ENCODE measurements at places on chromosomes 12 and 14. TPM values are rescaled to one million over a fixed set of nuclear protein-coding genes. Genes with fewer than 3 reads are reported as not detected.

SLC10A1 gene
- not detected for total RNA-seq

- no peak for DNase-seq
Observed at GRCh38 chr12:112617153-112617505, 174.4 kb upstream of the RPH3A start.

DNA sequence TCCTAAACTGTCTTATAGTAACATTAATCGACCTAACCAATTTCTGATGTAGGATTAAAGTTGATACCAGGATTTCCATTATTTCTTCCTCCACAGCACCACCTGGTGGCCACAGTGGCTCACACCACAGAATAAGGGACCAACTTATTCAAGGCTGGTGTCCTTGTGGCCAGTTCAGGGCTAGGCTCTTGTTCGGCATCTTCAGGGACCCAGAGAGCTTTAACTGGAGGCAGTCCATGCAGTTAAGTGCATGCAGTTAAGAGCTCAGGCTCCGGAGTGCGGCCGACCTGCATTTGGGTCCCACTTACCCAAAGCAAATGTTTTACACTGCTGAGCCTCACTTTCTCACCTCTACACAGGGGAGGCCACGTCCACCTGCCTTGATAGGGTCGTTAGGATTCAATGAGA, 42.0 kb upstream of the GPR68 start:
- DNase-seq = peak; percentile 86

GPR65 gene
- 4.6 TPM for total RNA-seq

DNA sequence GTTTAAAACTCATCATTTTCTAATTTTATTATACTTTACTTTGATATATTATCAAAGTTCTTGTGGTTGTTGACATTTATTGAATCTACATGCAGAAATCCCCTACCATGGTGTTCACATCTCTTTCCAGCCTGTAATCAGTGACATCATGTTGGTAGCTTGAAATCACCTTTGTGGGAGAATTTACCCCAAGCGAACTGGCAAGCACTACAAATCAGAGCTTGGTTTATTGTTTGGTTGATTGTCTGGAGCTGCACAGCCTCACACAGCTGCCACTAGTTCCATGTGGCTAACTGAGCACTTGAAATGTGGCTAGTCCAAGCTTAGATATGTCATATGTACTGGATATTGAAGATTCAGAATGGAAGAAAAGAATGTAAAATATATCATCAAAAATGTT, 15.4 kb upstream of the KRT5 start:
- DNase-seq = no peak

GRCh38 chr14:100402631-100403030, 79.5 kb downstream of the SLC25A47 start:
- DNase-seq = no peak

DNA sequence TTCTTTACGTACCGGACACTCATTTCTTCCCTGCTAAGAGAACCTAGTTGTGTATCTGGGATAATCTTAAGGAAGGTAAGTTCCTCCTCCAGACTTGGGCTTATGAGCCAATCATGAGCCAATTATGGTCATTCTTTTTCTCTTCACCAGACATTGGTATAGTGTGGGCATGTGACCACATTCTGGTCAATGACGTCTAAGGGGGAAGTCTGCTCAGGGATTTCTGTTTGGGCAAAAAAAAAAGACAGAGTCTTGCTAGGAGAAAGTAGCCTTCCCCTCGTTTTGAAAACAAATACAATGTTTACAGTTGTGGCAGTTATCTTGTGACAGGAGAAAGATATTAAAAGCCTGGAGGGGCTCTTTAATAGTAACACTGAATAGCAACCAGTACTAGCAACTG, 20.1 kb upstream of the PLXNC1 start:
- no peak for DNase-seq

- DNase-seq = no peak
Observed at GRCh38 chr14:92694807-92695206, 53.6 kb downstream of the LGMN start.

DNA sequence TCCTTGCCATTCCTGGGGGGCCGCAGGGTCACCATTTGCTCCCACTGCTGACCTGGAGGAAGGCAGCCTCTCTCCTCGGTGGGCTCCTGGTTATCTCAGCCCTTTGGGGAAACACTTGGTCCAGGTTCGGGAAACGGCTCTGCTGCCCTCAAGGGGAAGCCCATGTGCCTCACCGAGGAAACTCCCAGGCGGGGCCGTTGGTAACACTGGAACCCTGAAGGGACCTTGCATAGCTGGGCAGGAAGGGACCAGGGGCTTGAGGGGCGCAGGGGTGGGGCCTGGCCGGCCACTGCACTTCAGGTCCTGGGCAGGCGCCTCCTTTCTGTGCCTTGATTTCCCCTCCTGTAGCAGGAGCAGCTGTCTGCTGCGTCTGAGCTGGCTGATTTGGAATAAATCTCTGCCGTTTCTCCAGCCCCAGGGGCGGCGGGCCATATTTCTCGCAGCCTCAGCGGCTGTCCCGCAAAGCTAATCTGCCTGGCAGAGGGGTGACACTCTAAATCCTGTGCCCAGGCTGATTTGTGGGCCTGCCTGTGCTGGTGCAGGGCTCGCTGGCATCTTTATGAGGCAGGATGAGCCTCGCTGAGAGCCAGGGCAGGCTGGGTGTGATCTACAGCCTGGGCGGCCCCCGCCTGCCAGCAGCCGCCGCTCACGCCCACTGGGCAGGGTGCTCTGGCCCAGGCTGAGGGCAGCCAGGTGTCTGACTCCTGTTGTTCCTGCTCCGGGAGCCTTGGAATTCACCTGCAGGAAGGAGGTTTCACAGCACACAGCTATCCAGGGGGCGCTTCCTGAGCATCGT, 49.7 kb downstream of the KIF26A start:
- no peak for DNase-seq

Measured in omental fat pad (tissue), 4 donors.